Stimulated activated CD4-positive, alpha-beta T cell treated with anti-CD3 and anti-CD28 coated beads, Interleukin-1b, Interleukin-23, amount 100 ng/mL, for 1 hour (primary cell): ENCODE measurements at places on chromosomes 3 and 15.

GRCh38 chr3:101077361-101078011, 84.3 kb upstream of the ABI3BP start:
- DNase-seq = no peak

GRCh38 chr15:96274698-96275097, 55.8 kb upstream of the NR2F2 start:
- no peak for DNase-seq

DNA sequence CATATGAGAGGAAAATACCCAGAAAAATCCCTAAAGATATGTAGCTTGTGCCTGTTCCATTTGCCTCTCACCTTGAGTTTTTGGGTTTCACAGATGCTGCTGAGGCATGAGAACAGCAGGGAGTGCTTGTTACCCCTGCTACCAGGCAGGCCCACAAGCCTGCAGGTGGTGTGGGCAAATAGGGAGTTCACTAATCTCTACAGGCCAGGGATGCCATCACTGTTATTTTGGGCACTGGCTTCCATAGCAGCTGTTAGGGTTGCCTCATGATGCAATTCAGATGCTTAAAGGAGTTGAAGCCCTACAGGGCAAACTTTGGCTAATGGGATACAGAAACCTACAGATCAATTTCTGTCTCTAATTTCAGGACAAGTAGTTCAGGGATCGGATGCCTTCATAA, 873.5 kb downstream of the OTOL1 start:
- DNase-seq = no peak

DNA sequence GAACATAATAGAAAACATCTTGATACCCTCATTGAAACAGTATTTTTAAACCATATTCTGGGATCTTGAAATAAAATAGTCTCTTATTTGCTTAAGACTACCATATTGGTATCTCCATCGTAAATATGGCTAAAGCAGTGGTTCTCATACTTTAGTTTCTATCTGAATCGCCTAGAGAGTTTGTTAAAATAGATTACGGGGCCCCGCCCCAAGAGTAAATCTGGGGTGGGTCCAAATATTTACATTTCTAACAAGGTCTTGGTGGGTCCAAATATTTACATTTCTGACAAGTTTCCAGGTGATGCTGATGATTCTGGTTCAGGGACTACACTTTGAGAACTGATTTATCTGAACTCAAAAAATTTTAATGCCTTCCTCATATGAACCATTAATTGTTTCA, 45.3 kb downstream of the TSC22D2 start:
- DNase-seq = no peak

GRCh38 chr15:48963524-48964113, at the start of gene SHC4:
Gene SHC4 (minus strand): TSS chr15:48963919. CDS start chr15:48963015, 904 bp downstream.
- no peak for DNase-seq

DNA sequence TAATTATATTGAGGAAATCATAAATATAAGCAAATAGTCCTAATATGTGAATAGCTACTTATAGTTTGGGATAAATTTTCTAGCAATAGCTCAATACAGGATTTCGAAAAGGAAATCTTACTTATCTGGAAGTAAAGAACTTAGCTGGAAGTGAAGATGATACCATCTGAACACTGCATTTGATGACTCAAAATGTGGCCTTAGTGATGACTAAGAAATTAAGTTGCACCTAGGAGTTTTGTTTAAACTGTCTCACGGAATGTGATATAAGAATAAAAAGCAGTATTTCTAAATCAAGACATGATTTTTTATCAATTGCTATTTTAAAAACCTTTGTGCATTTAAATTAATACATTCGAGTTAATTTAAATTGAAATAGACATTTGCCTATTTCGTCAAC, 91.2 kb downstream of the EOMES start:
- DNase-seq = no peak

DNA sequence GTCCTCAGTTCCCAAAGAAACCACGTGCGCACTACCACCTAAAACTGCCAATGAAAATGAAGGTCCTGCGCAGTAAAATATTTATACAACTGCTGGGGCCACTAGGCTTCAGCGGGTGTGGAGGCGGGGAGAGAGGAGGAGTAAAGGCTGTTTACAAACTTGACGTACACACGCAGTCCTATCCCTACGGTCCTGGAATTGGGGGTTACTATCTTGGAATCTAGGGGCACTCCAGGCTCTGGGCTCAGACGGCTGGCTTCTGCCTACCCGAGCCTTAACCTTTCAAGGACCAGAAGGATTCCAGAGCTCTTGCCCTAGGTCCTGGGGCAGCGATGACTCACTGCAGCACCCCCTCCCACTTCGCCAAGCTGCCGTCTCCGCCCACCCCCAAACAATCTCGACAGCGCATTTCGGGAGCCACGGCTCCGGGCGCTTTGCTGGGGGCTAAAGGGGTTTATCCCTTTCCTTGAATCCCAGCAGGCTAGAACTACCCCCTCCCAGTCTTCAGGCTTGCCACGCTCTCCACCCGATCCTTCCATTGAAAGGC, 3.0 kb downstream of the ADAMTS9 start:
- no peak for DNase-seq

DNA sequence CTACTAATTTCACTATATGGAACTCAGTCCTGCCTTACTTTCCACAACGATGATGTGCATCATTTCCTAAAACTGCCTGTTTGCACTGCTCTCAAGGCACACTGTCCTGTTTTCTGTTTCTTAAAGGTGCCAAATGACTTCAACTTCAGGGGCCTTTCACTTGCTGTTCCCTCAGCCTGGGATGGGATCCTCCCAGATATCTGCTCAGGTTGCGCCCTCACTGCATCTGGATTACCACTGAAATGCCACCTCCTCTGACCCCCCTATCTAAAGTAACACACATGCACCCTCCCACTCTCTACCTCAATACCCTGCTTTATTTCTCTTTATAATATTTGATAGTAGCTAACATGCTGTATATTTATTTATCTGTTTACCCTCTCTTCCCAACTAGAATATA, 123.8 kb upstream of the CMC1 start:
- no peak for DNase-seq

DNA sequence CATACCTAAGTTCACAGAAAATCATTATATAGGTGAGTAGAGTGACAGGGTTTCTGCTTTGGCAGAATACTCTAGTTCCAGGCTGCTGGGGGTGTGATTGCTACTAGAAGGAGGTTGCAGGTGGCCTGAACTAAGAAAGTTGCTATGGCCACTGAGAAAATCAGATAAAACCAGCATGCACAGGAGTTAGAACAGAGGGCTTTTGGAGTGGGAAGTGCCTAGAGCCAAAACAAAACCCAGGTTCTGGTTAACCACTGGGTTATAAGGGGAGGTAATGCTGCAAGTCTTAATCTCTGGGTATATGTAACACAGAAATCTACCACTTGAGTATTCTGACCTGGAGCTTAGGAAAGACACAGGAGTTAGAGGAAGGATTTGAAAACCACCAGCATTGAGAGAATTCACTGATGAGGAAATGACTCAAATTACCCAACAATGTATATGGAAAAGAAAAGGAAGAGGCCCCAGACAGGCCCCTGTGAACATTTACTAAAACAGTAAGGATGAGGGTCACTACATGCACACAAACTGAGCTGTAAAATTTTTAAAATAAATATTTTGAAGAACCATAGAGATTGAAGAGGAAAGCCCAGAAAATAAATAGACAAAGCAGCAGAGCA, 60.0 kb downstream of the PLOD2 start:
- DNase-seq = no peak

DNA sequence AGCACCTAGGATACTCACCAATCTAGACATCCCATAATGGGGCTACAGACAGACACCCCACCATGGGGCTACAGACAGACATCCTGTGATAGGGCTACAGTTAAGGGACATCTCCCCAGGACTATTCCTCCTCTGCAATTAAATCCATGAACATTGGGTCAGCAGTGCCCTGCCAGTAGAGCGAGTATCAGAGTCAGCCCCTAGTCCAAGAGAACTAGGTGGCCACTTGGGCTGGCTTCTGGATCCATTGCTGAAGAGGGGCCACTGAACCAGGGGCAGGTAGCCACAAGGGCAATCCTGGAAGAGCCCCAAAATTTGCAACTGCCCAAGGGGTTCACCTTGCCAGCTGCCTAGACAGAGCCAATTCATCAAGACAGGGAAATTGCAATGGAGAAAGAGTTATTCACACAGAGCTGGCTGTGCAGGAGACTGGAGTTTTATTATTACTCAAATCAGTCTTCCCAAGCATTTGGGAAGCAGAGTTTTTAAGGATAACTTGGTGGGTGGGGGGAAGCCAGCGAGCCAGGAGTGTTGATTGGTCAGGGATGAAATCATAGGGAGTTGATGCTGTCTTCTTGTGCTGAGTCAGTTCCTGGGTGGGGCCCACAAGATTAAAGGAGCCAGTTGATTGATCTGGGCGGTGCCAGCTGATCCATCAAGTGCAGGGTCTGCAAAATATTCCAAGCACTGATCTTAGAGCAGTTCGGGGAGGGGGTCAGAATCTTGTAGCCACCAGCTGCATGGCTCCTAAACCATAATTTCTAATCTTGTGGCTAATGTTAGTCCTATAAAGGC, 170.2 kb upstream of the SMAD3 start:
- DNase-seq = no peak

DNA sequence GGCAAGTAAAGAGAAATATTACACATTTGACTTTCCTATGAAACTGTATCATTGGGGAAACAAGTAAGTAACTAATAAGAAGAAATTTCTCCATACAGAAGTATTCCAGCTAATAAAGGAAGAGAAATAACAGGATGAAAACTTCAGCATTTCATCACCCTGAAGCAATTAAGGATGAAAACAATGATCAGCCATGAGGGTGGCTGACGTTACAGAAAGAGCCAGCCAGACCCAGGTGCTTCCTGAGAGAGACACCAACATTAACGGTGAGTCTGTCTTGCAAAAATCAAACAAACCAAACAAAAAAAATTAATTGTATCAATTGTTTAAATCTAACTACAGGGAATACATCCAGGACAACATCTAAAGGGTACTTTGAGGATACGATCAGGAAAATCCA, 190.0 kb downstream of the ARRDC4 start:
- no peak for DNase-seq

- DNase-seq = no peak
Measured at GRCh38 chr3:153840487-153840886, 280.7 kb upstream of the ARHGEF26 start.

- no peak for DNase-seq
Measured at GRCh38 chr3:149954812-149955211, 15.9 kb downstream of the PFN2 start.

DNA sequence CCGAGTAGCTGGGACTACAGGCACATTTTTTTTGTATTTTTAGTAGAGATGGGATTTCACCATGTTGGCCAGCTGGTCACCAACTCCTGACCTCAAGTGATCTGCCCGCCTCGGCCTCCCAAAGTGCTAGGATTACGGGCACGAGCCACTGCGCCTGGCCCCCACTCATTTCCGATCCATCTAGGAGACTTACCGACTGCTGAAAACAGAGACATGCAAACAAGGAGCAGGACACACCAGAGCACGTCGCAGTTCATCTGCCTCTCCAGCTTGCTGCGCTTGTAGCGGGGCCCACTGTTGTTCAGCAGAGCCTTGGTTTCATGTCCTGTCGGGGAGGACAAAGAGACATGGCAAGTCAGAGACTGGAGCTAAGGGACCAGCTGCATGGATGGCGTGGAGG, 137.4 kb downstream of the ATP10A start:
- no peak for DNase-seq

GRCh38 chr15:71781179-71781964, 29.0 kb upstream of the NR2E3 start:
- DNase-seq = no peak

DNA sequence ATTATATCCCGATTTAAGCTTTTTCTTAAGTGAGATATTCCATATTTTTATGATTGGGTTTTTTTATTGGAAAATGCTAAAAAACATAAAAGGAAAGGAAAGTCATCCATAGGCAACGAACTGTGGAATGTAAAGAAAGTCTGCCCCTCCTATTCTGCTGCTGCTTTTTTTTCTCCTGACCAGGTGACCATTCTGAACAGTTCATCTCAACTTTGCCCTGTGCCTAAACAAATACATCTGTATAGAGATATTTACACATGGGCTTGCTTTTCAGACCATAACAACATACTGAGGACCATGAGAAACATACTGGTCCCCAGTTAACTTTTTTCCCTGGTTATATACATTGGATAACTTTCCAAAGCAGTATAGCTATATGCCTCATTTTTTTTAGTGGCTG, 18.9 kb upstream of the MLF1 start:
- DNase-seq = no peak

- DNase-seq = no peak
Measured at GRCh38 chr3:11554666-11555065, 89.0 kb downstream of the VGLL4 start.

GRCh38 chr15:75705854-75706681, 6.6 kb downstream of the CSPG4 start:
- no peak for DNase-seq

GRCh38 chr3:125356140-125357026, 18.7 kb downstream of the ZNF148 start:
- no peak for DNase-seq

- no peak for DNase-seq
Measured at GRCh38 chr3:153621953-153622352, 459.9 kb downstream of the RAP2B start.

GRCh38 chr3:111911446-111911845, 52.4 kb downstream of the PHLDB2 start:
- no peak for DNase-seq

GRCh38 chr3:107633327-107634098, 110.8 kb downstream of the BBX start:
- no peak for DNase-seq

DNA sequence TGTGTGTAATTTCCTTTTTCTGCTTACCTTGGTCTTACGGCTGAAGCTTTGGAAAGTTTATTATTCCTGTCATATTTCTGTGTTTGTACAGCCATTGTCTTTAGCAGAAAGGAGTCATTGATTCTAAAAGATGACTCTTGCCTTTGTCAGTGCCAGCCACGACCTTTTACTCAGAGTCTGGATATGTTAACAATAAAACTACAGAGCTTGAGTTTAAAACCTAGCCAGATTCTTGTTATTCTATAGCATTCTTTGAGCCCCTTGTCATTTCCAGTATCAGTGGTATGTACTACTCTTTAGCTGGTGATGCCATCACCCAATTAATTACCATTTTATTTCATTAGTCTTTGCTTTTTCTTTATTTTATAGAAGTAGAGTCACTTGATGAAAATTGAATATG, 142.4 kb downstream of the TCF12 start:
- no peak for DNase-seq

DNA sequence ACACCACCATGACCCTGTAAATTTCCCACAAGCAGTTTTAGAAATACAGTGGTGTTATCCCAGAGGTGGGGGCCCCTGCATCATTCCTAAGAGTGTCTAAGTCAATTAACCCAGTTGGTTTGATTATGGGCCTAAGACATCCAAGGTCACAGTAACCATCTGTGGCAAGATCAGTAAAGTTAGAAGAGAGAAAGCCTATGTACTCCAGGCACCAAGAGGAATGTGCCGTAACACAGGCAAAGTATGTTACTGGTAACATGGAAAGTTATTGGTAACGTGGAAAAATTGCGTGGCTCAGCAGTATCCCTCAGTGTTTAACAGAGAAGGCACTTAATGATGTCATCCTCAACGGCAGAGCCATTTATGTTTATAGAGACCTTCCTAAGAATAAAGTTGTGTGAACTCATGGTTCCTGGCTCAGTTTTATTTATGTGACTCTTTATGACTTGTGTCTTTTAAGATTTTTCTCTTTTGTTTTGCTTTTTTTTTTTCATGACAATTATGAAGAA, 144.1 kb upstream of the RASGRP1 start:
- DNase-seq = no peak
